Stimulated activated CD4-positive, alpha-beta T cell treated with anti-CD3 and anti-CD28 coated beads, Interleukin-1b, Interleukin-23, amount 100 ng/mL, for 1 hour (primary cell): ENCODE measurements at places on chromosomes 12 and 14.

DNA sequence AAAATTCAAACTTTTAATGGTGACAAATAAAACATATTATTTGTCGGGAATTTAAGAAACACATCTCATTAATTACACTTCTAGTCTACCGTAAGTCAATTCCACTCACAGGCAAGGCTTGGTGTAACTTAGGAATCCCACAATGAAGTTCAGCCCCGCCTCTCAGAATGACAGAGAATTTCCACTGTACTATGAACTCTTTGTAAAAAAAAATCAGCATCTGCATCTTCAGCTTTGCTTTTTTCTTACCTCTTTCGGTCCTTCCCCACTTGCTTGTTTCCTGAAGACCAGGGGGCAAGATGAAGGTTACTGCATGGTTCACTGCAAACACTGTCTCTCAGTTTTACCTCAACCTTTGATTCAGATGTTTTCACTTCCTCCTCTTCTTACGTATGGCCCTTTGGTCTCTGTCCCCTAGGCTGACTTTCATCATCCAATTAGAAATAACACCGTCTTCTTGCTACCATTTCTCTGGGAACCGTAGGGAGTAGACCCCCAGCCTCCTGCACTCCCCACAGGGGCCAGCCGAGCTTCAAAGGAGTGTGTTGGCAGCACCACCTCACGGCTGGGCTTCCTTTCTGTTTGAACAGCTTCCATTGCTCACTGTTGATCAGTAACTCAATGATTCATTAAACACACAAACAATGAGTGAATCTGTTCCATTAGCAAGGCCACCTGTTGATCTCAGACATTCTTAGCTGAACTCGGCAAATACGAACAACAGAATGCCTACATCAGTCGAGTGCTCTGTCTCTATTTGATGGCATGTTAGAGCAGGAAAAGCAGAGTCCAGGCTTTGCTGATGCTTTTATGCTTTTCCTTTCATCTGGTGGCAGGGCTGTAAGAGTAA lies 343.0 kb downstream of the BMP4 start:
- no peak for DNase-seq

GRCh38 chr12:103518899-103519298 lies 23.1 kb upstream of the C12orf42 start:
- no peak for DNase-seq

DNA sequence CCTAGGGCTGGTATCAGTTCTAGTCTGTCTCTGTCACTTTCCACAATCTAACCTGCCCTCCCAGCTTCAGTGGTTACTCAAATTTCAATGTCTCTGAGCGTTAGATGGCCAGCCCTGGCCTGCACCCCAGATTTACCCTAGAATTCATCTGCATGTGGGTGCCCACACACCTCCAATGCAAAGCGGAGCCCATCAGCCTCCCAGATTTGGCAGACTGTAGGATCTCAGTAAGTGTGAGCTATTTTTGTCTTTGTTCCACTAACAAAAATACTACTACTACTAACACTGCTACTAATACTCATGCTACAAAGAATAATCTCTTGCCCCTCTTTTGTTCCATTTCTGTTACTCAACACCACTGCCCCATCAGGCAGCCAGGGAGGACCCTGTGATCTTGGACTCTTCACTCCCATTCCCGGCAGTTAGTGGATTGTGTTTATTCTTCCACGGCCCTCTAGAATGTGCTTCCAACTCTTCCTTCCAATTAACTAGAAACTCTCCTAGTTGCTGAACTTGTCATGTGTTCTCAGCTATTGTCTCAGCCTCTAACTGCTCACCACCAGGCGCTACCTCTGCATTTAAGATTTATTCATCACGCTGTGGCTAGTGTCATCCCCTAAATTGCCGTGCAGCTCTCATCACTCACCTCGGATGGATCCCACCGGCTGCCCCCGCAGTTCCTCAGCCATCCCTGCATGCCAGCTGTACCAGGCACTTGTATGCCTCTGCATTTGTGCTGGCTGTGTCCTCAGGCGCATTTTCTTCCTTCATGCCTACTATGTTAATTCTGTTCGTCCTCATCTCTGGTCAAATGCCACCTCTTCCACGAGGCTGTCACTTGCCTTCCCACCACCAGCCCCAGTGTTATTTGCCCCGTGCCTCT lies 150.6 kb upstream of the HIF1A start:
- no peak for DNase-seq

GRCh38 chr12:45946435-45946834 lies 43.9 kb downstream of the SCAF11 start:
- DNase-seq: no peak

GRCh38 chr14:84390010-84390409 lies 1139.9 kb upstream of the FLRT2 start:
- DNase-seq: no peak

DNA sequence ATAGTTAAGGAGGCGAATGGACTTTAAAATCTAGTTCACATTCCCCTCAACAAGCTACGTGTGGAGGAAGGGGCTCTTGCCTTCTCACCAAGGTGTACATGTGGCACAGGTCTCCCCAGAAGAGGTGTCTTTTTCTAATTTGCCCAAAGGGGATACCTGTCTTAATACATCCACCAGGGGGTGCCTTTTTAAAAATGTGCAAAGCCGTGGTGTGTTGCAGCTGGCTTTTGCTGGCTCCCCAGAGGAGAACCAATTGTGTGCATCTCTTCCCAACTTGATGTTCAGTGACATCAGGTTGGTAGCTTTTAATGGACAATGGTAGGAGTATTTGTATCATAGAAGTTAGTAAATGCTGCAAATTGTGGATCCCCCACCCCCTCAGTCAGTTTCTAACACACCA lies 33.8 kb downstream of the CREBL2 start:
- DNase-seq: no peak

GRCh38 chr14:73744175-73744867 lies 30.1 kb upstream of the PNMA1 start:
- no peak for DNase-seq

GRCh38 chr12:32261638-32262037 lies 137.7 kb upstream of the FGD4 start:
- DNase-seq: no peak

DNA sequence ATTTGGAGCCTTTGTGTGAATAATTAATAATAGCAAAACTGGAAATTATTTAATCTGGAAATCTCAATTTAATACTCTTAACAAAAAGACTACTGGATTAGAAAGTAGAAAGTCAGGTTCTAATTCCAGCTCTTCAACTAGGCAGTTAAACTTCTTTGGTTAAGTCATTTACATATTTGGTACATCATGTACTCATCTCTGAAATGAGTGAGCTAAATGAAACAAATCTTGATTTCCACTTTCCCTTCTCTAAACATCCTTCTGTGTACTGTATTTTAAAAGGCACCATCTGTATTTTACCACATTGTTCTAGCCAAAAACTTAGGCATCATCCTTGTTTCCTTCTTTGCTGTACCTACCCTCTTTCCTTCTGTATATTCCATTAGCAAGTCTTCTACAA lies 26.9 kb downstream of the CRADD start:
- no peak for DNase-seq

DNA sequence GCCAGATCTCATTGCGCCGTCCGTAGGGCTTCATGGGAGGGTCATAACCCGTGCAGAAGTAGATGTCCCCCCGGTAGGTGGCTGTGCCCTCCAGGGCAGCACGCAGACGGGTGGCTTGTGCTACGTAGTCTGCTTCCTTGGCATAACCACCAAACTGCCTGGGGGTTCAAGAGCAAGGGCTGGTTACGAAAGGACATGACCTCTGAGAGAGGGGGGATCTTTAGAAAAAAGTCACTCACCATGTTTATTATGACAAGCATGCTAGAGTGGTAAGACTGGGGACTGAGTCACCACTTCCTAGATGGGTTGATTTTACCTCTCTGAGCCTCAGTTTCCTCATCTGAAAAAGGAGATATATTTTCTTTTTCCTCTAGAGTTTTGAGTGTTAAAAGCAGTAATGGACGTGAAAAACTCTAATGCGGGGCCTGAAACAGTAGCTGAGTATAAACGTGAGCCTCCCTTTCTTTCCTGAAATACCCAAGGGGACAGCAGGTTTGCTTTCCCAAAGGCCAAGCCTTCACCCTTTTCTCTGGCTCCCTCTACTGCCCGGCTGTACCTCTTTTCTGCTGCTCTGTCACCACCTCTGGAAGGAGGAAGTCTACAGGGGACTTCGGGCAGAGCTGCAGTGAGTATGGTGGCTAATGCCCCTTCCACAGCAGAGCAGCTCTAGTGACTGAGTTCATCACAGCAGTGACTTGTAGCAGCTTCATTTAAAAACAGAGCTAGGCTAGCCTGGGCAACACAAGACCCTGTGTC lies 23.5 kb upstream of the GPRC5D start:
- no peak for DNase-seq

- DNase-seq: no peak
Measured at GRCh38 chr14:94203473-94204210, 29.5 kb downstream of the PPP4R4 start.

DNA sequence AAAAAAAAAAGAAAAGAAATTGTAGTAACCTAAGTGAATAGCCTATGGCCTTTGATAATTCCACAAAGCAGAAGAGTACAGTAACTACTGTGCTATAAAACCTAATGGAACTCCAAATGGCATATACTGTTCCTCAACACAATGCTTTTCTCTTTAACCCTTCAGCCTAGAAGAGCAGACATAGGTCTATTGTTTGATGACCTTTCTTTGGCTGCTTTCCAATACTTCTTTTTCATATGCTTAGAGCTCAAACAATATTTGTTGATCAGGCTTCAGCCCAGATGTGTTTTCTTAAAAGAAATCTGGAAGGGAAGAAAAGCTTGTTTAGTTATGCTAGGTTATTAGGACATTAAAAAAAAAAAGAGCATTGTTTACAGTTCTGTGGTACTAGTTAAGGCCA lies 116.4 kb downstream of the NTN4 start:
- no peak for DNase-seq

DNA sequence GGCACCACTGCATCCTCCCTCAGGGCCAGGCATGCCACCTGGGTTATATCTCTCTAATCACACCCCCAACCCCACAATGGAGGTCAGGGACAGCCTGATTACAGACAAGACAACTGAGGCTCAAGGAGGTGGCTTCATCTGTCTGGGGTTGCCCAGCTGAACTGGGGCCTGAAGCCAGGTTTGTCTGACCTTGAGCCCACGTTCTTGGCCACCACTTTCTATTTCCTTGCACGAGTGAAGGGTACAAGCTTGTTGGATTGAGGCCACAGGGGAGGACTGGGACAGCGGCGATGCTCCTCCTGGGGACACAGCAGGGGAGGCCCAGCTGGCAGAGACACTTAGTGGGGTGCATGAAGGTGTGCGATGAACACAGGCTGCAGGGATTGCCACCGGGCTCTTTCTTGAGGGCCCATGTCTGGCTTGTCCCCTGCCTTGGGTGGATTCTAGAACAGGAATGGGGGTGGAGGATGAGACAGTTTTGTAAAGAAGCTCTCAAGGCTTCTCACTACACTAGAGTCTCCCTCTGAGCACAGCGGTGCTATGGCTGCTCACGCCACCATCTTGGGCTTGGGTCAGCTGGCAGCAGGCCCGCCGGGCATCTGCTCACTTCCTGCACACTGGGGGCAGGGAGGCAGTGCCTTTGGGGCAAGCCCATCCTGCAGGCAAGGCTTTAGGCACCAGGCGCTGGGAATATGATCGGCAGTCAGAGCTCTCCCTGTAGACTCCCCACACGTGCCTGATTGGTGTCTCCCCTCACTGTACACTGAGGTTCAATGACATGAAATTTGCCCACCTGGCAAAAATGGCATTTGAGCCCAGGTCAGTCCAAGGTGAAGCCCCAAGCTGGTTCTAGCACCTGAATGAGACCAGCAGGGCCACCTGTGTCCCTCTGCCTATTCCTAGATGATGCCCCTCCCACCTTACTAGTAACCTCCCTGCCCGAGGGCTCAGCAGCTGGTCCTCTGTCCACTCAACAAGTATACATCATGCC lies 16.0 kb downstream of the RITA1 start:
- no peak for DNase-seq

GRCh38 chr12:94297096-94297699 lies 148.8 kb downstream of the PLXNC1 start:
- DNase-seq: no peak

- peak; percentile 20 for DNase-seq
Measured at GRCh38 chr14:70622111-70622712, 19.5 kb upstream of the TTC9 start.

DNA sequence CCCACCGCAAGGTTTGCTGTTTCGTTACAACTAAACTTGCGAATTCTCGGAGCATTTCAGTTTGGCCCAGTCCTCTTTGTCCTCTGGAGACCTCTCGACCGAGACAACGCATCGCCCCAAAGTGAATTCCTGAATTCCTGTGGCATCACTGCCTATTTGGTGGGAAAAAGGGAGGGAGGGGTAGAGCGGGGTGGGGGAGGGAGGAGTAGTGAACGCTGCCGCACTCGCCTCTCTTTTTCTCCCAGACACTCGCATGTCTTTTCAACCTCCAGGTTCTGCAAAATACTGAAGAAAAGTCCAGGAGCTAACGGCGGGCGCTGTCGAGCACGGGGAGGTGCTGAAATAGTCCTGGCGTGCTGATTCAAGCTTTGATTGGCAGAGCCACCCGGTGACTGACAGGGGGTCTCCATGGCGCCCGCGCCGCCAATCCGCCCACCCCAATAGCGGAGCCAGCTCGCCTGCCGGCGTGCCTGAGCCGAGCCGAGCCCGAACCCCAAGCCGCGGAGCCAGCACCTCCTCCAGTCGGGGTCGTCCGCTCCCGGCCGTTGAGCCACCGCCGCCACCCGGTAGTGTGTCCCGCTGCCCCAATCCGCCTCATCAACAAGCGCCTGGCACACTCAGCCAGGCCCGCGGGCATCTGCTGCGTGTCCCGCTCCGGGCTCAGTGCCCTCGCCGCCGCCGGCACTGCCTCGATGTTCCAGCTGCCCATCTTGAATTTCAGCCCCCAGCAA lies at the start of gene SIX6:
SIX6 (plus strand) TSS at position 440 of the 731 bp plus-strand sequence; CDS start at position 693, 253 bp downstream.
- no peak for DNase-seq

GRCh38 chr12:93166541-93167307 lies 211.0 kb upstream of the NUDT4 start:
- DNase-seq: no peak

DNA sequence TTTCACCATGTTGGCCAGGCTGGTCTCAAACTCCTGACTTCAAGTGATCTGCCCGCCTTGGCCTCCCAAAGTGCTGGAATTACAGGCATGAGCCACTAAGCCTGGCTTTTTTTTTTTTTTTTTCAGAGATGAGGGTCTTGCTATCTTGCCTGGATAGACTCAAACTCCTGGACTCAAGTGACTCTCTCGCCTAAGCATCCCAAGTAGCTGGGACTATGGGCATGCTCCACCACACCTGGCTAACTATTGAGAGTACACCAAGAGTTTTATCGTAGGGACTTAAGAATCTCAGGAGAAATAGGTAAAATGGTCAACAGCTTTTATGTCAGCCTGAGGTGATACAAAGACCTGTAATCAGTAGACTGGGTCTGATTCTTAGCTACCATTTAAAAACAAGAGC lies 31.2 kb upstream of the SIX1 start:
- DNase-seq: no peak

GRCh38 chr14:37870632-37871346 lies 275.4 kb downstream of the TTC6 start:
- no peak for DNase-seq
